ENCODE measurements at places on chromosomes 4 and X.

DNA sequence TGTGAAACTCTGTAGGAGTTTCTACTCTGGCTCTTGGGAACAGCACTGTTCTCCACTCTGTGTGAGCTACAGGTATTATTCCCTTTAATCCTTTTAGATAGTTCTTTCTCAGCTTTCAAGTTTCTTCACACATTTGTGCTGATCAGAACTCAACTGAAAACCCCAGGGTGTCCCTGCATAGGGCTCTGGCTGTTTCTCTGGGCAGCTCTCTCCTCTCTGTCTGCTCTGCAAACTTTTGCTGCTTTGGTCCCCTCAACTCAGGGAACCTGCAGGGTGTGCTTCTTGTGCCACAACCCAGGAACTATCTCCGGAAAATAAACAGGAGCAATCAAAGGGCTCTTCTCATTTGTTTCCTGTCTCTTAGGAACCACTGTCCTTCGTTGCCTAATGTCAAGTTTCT lies 196.6 kb upstream of the GABRA2 start:
- no peak for DNase-seq

DNA sequence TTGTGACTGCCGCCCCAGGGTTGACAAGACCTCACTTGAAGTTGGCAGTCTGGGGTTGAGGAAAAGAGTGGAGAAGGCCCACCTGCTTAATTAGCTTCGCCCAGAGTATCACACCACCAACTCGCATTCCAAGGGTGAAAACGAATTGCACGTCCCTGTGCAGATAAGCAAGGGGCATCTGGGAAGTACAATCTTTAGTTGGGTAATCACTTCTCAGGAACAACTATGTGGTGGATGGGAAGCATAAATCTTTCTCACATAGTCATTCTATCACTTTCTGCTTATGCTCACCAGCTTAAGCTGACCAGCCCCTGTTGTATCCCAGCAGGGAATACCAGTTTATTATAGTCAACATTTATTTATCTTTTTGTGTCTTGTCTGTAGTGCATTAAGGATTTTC lies 14.3 kb downstream of the SPCS3 start:
- no peak for DNase-seq

GRCh38 chr4:477686-478085 lies 21.3 kb downstream of the ZNF721 start:
- no peak for DNase-seq

DNA sequence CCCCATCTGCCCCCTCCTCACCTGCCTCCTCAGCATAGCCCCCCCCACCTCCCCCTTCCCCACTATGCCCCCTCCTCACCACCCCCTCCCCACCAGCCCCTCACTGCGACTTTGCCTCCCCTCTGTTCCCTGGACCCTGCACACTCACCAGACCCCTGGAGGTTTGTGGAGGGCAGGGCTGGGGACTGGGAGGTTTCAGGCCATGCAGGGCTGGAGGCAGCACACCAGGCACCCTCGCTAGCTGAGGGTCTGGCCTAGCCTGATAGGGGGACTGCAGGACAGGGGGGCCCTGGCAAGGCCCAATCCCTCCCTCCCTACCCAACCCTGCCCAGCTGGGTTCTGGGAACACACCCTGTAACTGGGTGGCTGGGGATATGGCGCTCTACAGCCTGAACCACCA lies 28.0 kb downstream of the TACC3 start:
- no peak for DNase-seq

- no peak for DNase-seq
Measured at GRCh38 chr4:124018383-124019317, 622.1 kb downstream of the SPRY1 start.

DNA sequence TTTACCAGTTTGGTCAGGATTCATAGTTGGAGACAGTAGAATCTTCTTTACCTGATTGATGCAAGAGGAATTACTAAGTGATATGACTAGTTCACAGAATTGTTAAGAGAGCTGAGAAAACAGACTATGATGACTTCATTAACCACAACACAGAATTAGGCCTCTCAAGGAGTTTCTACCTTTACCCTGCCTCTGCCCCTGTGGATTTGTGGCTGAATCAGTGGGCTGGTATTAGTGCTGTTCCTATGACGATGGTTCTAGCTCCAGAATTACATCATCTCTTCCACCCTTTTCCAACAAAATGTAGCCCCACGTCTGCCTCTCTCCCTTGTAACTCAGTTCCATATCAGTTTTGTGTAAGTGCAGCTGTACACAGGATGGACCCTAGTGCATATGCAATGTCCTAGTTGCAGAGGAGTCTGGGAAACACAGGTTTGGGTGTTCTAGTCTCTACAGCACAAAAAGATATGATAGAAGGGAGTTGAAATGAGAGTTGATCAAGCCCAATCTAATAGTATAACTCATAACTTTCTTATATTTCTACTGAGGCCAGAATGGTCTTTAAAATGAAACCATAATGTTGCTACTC lies 99.3 kb downstream of the ANXA5 start:
- DNase-seq, result no peak

GRCh38 chrX:77061545-77061944 lies 385.6 kb upstream of the FGF16 start:
- no peak for DNase-seq

GRCh38 chrX:115948018-115948923 lies 222.3 kb upstream of the AGTR2 start:
- no peak for DNase-seq

- peak; percentile 21 for DNase-seq
Measured at GRCh38 chr4:80138551-80139538, 58.5 kb upstream of the PRDM8 start.

DNA sequence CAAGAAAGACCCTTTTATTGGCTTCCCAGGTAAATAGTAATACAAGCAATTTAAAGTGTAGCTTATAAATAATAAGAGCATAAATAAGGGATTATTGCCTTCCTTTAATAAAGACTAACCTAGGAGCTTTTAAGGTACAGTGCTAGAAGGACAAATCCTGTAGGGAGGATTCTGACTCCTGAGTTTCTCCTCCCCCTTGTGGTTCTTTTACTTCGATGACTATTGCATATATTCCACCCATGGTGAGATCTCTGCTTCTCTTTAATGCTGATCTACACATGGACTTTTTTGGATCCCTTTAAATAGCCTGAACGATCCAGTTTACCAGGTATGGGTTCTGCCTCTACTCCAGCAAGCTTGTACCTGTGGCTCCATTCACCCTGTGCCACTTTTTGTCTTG lies 2.5 kb downstream of the GALNT7 start:
- DNase-seq, result no peak

- DNase-seq, result no peak
Measured at GRCh38 chr4:144955104-144955503, 142.9 kb downstream of the ANAPC10 start.

GRCh38 chrX:116961872-116962582 lies 499.3 kb upstream of the CT83 start:
- DNase-seq, result no peak

DNA sequence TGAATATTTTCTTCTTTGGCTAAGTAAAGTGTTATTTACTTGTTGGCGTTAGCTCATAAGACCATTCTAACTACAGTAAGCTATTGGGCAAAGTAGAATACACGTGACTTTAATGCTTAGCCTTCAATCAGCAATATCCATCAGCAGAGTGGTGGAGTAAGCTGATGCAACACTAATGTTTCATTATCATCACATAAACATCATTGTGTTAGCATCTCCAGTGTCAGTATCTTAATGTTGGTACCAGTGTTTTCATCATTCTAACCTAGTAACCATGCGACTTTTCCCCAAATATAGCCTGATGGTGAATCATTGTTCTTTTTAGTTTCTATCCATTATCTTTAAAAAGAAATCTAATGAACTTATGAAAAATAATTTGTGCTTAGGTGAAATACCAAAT lies 48.5 kb downstream of the APOOL start:
- no peak for DNase-seq

DNA sequence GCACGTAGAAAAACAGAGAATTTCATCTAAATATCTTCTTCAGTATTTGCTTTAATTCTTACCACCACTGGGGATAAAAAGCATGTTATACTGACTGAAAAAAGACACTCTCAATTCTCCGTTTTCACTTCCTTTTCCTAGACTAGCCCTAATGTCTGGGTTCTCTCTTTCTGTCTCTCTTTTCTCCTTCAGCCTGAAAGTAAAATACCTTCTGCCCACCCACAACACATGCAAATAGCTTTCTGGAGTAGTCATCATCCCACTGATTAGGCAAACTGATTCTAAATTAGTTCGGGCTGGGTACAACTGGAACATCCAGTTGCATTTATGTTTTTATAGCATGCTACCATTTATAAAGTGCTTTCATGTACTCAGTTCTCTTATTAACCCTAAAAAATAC lies 142.4 kb upstream of the ANKRD50 start:
- DNase-seq, result no peak

- DNase-seq, result no peak
Measured at GRCh38 chrX:86322913-86323312, 174.7 kb downstream of the DACH2 start.

GRCh38 chr4:41567186-41567585 lies 29.2 kb downstream of the LIMCH1 start:
- DNase-seq, result no peak

DNA sequence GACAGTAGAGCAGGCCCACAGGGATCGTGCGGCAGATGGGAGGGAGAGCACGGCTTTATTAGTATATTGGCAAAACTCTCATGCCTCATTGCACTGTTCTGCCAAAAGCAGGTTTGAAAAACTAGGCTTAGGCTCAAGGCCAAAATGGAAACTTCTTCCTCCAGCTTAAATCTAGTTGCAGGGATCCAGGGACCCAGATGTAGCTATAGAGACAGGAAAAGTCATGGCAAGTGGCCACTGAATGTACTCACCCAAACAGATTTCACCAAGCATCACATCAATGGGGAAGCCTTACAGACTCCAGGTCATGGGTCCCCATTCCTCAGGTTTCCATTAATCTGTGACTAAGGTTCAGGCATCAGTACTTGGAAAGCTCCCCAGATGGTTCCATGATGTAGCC lies 149.2 kb downstream of the STK32B start:
- no peak for DNase-seq

- DNase-seq, result no peak
Measured at GRCh38 chrX:113947548-113947947, 636.3 kb upstream of the HTR2C start.

GRCh38 chr4:77156533-77156911 lies 485 bp upstream of the CCNG2 start:
- peak; percentile 87 for DNase-seq

Measured in stimulated activated CD8-positive, alpha-beta memory T cell treated with anti-CD3 and anti-CD28 coated beads, Interleukin-15, amount 100 ng/mL, for 48 hours (primary cell).